Kidney tubule cell (primary cell): ENCODE measurements at places on chromosomes 3 and 15.

DNA sequence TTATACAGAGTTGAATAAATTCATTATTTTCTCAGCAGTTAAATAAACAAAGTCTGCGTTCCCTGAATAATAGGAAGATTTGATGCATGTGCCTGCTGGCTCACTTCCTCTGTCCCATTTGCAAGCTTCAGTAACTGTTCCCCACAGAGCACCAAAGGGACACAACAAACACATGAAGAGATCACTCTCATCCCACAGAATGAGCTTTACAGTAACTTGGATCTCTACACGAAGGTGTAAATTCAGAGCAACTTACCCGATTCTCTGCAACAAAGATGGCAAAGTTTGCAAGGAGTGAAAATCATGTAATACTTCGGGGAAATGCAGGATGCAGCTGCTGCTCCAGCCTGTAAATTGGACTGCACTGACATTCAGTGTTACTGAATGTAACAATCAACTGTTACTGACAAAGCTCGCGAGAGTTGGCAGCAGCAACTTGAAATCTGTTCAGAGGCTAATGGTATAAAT, at the start of gene BCHE:
Gene BCHE, minus strand, starts transcription at position 366 of the 468 bp plus-strand sequence. CDS start 6,390 bp downstream, outside the sequence.
- peak; percentile 60 for DNase-seq

GRCh38 chr3:82957079-82957478, 1195.6 kb upstream of the GBE1 start:
- DNase-seq: no peak

- DNase-seq: no peak
Measured at GRCh38 chr15:27741226-27741860, 357.8 kb downstream of the OCA2 start.

DNA sequence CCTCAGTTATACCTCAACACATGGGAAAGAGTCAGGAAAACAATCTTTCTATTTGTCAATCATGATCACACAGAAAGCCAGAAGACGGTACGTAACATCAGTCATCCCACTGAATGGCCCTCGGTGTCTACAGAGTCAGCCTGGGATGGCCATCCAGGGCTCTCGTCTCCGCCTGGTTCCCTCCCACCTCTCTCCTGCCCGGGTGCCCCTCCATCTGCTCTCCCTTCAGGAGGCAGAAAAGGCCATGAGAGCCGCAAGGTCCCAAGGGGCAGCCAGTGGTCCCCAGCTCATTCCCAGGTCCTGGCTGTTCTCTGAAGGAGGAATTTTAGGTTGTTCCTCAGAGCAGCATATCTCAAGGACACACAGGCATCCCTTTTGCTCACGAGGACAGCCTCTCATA, 4.4 kb upstream of the LRRC15 start:
- no peak for DNase-seq

- DNase-seq: peak; percentile 59
Measured at GRCh38 chr3:169661361-169662131, 2.0 kb downstream of the MECOM start.

GRCh38 chr15:62103431-62103830, 36.7 kb downstream of the C2CD4A start:
- DNase-seq: no peak

GRCh38 chr3:141275032-141275422, 43.4 kb downstream of the PXYLP1 start:
- DNase-seq: peak; percentile 85

GRCh38 chr3:154795582-154795981, 284.5 kb upstream of the MME start:
- peak; percentile 92 for DNase-seq

- peak; percentile 97 for DNase-seq
Measured at GRCh38 chr3:8739757-8740504, 6.3 kb downstream of the CAV3 start.

GRCh38 chr3:162365066-162365719, 868.6 kb downstream of the OTOL1 start:
- DNase-seq: no peak

DNA sequence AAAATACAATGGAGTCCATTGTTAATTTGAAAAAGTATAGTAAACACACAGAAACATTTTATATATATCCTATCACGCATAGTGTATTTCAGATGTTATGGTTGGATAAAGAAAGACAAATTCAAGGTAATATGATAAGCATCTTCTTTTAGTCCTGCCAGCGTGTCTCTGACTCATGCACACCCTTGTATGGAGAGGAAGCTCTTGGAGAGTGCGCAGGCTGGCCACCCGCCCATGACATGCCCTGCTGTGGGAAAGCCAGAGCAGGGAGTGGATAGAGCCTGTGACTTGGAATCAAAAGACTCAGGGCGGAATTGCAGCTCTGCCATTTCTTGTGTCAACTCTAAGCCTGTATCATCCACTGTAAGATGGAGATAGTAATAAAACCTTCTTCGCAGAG, 23.0 kb upstream of the COPG1 start:
- DNase-seq: peak; percentile 55

DNA sequence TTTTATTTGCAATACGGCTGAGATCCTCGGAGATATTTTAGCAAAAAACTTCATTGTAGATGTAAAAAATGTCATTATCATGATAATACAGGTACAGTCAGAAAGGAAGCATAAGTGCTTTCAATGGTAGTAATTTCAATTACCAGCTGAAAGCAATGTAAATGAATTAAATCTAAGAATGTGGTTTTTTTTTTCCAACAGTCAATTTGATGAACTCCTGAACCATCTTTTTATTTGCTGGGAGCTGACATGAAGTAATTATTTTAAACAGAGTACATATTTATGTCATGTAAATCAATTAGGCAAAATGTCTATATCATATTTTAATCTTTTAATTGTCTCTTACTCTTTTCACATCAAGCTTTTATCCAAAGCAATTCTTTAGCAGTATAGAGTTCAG, 70.6 kb downstream of the MORC1 start:
- no peak for DNase-seq

- no peak for DNase-seq
Measured at GRCh38 chr3:32751377-32751776, 66.4 kb downstream of the CNOT10 start.

- peak; percentile 39 for DNase-seq
Measured at GRCh38 chr3:136186344-136186743, 9.8 kb downstream of the MSL2 start.
